ENCODE measurements at places on chromosomes 6 and 20.

- DNase-seq = no peak
Observed at GRCh38 chr20:25248786-25249172, 894 bp downstream of the PYGB start.

- no peak for DNase-seq
Observed at GRCh38 chr6:125844989-125845388, 54.2 kb downstream of the NCOA7 start.

DNA sequence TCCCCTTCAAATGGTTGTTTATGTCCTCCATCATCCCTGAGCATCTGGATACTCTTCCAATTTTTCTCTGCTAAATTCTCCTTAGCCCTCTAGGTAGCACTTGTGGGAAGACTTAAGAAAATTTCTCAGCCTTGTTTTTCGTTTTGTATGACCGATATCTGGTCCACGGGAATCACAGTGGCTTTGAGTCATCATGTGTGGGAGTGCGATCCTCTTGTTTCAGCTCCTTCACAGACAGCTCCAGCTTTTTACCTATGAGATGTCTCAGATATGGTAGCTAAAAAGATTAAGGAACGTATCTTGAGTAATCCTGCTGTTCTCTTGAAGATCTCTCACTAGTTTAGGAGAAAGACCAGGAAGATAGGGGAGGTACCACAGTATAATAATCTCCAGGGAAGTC, 196.1 kb downstream of the GRM1 start:
- no peak for DNase-seq

- no peak for DNase-seq
Observed at GRCh38 chr6:18166312-18167036, 11.3 kb downstream of the KDM1B start.

GRCh38 chr20:45459606-45460005, 9.9 kb upstream of the WFDC2 start:
- no peak for DNase-seq

DNA sequence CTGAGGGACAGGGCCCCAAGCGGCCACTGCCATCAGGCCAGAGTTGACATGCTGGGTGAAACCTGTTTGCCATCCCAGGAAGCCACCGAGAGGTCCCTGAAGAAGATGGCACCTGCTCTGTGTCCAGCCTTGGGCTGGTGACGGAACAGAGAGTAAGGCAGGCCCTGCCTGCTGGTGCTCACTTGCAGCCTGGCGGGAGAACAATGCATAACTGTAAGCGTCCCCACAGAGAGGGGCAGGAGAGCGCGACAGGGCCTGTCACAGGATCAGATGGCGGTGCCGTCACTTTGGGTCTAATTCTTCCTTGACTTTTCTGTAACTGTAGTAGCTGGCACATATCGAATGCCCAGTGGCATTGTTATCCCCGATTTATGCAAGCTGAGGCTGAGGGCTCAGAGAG, 29.0 kb upstream of the VSTM2L start:
- no peak for DNase-seq

- no peak for DNase-seq
Observed at GRCh38 chr20:57392512-57393271, 1.5 kb downstream of the RBM38 start.

- DNase-seq = peak; percentile 21
Observed at GRCh38 chr6:116268589-116269293, 11.0 kb downstream of the TSPYL1 start.

DNA sequence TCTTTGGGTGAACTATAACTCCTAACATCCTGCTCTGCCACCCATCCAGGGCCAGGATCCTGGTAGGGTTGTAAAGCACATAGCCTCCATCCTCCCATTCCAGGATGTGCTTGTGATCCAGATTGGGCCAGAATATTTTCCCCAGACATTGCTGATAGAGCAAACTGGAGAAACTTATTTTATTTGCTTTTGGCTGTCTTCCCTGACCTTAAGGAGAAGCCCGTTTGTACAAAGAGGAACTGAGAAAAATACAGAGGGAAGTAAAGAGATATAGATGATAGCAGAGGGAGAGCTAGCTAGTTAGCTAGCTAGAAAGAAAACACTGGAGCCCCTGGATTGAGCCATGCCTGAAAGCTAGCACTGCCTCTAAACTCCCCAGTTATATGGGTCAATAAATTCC, 9.0 kb upstream of the HDAC2 start:
- DNase-seq = no peak

- no peak for DNase-seq
Observed at GRCh38 chr6:143611580-143611979, 66.2 kb upstream of the PHACTR2 start.

GRCh38 chr6:32843331-32843978, 392 bp downstream of the PSMB8 start:
- no peak for DNase-seq

DNA sequence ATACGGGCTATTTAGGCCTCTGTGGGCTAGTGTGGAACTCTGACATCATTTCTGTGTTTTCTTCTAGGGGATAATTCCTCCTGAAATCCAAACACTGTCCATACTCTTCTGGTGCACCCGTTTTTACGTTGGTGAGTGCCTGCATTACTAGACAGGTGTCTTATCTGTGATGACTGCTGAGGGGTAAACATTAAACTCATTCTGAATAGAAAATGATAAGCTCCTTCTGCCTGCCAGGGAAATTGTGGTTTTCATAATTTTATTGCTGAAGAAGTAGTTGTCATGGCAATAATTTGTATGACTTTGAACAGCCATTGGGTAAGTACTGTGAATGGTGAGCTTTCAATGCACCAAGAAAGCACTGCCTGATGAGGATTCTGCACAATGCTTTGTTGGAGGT, 705.6 kb downstream of the UTRN start:
- DNase-seq = no peak

DNA sequence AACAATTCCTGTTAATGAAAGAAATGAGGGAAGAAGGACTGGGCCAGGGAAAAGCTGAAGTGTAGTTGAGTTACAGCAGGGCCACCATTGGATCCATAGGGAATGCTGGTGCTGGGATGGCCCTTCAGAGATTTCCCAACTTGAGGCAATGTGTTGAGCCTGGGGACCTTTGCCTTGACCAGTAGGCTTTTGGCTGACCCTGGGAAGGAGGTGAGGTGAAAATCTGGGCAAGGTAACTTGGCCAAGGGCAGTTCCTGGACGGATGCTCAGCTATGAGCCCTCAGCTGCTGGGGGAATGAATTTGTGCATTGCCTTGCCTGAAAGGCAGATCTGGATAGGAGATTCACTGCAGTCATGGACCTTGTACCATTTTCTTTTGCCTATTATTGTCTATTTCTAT, 20.4 kb downstream of the UTRN start:
- DNase-seq = no peak

DNA sequence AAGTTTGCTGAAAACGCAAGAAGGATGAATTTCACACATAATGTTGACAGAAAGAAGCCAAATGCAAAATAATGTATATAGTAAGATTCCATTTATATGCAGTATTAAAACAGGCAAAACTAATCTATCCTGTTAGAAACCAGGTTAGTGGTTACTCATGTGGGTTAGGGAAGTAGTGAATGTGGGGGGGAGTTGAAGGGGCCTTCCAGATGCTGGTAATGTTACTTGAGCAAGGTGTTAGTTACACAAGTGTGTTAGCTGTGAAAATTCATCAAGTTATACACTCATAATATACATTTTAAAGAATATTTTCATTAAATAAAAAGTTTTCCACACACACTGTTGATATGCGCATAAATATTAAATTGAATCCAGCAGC, 29.8 kb downstream of the USP45 start:
- DNase-seq = no peak

DNA sequence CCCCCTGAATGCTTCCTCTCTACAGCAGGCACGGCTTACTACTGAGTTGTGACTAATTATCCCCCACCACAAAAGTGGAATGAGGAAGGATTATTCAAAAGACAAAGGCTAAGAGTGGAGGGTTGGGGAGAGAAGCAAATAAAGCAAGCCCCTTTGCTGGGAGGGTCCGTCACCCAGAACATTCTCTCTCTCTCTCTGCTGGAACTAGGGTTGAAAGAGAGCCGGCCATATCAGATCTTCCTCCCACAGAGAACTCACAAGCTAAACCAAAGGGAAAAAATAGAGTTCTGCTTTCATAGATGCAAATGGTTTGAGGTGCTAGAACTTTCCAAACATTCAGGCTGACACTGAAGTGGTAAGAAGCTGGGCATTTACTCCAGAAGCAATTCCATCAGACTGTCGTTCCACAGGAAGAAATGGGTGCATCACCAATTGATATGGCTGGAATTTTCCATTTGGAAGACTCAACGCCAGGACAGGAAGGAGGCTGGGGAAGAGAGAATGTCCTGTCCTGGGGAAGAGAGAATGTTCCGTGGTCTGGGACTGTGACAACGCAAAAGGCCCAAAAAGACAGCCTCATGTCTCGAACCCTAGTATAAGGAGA, 7.9 kb downstream of the ZMYND8 start:
- DNase-seq = no peak

GRCh38 chr6:8736156-8736895, 301.0 kb upstream of the SLC35B3 start:
- no peak for DNase-seq

- DNase-seq = no peak
Observed at GRCh38 chr20:31681128-31681727, 41.4 kb downstream of the BCL2L1 start.

DNA sequence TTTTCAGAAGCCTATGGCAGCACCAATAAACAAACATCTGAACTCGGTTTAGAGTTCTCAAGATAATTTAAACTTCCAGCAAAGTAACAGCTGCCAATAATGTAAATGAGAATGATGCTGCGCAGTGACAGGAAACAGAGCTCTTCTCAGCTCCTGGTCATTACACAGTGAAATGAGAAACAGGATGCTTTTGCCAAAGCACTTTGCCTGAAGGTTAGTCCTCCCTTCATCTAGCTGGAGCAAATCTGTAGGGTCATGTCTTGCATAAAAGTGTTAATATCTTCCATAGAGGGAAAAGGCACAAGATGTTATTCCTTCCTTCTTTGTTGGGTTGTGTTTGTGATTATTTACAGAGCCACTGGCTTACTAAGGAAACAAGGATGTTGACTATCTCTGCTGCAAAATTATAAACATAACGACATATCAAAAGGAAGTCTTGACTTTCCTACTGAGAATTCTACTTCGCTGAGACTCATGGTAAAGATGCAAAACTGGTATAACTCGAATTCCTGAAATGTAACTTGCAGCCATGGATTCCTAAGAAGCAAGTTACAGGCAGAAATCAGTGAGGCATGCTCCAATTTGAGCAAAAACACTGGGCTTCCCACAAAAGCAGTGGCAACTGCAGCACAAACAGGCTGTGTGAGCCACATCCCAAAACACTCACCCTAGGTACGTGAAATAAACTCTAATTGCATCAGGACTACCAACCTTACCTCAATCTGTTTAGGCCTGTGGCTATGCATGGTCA, 102.5 kb upstream of the BEND6 start:
- DNase-seq = no peak

- DNase-seq = no peak
Observed at GRCh38 chr20:7505152-7505834, 435.0 kb downstream of the HAO1 start.

DNA sequence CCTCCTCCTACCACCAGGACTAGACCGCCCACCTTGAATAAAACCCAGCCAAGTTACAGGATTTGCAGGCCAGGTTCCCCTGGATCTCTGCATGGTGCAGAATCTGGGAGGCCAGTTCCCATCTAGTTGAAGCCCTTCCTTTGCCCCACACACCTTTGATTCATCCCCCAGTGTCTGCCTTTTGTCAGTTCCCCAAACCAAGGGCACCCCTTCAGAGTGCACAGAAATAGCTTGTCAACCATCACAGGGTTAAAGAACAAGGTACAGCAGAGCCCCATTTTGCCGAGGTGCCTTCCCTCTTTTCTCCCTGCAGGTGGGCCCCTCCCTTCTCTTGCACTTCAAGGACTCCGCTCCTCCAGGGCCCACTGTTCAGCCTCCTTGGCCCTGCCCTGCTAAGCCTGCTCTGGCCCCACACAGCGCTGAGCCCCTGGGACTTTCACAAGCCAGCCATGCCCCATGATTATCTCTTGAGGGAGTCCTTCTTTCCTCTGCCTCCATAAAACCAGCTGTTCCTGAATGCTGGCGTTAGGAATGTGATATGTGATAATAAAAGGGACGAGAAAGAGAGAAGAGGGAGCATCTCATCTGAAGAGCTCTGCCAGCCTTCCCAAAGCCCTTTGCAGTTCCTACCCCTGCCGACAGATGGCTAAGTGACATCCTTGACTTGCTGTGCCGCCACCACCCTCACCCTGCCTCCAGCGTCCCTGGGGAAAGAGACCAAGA, 280.3 kb downstream of the CDC5L start:
- DNase-seq = no peak

DNA sequence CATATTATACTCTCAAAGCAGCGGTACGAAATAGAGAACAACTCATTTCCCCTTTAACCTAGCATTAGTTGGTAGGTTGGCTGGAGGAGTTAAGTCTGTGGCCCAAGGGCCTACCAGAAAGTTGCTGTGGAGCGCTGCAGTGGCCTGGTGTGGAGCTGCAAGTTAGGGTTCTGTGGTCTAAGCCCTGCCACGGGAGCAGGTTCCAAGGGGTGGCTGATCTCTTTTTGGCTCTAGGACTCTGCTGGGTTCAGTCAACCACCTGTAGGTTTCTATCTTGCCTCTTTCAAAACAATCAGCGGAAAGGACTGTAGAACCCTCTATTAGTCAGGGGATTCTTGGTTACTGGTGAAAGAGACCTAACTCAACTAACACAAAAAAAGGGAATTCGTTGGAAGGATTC, 54.5 kb upstream of the TULP4 start:
- no peak for DNase-seq

- DNase-seq = no peak
Observed at GRCh38 chr6:56657354-56657753, 14.7 kb upstream of the DST start.

GRCh38 chr6:84027340-84028181, 6.0 kb upstream of the MRAP2 start:
- peak; percentile 57 for DNase-seq

- no peak for DNase-seq
Observed at GRCh38 chr6:147397306-147397705, 111.2 kb upstream of the SAMD5 start.

DNA sequence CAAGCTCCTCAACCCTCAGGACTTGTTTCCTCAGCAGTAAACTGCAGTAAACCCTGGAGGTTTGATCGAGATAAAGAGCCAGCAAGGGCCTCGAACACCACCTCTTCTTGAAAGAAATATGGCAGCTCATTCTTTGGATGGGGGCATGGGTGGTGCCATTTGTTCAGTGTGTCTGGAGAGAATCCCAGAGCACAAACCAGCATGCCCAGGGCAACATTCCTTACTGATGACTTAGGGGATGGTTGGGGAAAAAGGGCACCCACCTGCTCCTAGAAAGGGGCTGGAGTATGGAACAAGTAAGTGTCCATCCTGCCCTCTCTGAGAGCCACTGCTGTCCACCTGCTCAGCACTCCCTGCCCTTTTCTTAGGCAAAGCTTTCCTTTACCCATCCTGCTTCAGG, 31.3 kb upstream of the ZFAND3 start:
- DNase-seq = no peak

GRCh38 chr6:88223298-88223697, 57.2 kb upstream of the CNR1 start:
- DNase-seq = no peak
